ENCODE measurements at places on chromosomes 3 and 15.

GRCh38 chr15:60126200-60126599 lies 122.1 kb downstream of the FOXB1 start:
- DNase-seq: no peak

DNA sequence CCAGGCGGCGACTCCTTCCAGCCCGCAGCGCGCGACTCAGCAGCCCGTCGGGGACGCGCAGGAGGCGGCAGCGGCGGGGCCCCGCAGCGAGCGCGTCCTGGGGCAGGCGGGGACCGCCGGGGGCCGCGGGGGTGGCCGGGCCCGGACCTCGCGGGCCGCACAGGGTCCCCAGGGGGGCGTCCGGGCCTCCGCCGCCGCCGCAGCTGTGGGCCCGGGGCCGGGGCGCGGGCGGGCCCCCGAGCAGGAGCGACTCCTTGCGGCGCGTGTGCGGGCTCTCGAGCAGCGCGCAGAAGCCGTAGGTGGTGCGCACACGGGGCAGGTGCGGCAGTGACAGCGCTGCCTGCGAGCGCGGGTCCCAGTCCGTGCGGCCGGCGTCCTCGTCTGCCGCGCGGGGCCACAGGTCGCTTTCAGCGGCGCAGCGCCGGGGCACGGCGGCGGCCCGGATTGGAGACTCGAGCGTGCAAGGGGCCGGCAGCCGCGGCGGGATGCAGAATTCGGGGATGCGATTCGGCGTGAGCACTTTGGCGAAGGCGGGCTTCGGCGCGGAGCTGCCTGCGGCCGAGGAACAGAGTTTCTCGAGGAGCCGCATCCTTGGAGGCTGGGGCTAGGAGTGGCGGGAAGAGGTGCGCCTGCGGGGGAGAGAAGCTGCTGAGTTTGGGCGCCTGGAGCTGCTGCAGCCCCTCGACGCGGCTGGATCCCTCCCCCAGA lies 535 bp downstream of the C2CD4B start:
- DNase-seq: no peak

- no peak for DNase-seq
Measured at GRCh38 chr3:76369170-76369569, 583.8 kb upstream of the ZNF717 start.

DNA sequence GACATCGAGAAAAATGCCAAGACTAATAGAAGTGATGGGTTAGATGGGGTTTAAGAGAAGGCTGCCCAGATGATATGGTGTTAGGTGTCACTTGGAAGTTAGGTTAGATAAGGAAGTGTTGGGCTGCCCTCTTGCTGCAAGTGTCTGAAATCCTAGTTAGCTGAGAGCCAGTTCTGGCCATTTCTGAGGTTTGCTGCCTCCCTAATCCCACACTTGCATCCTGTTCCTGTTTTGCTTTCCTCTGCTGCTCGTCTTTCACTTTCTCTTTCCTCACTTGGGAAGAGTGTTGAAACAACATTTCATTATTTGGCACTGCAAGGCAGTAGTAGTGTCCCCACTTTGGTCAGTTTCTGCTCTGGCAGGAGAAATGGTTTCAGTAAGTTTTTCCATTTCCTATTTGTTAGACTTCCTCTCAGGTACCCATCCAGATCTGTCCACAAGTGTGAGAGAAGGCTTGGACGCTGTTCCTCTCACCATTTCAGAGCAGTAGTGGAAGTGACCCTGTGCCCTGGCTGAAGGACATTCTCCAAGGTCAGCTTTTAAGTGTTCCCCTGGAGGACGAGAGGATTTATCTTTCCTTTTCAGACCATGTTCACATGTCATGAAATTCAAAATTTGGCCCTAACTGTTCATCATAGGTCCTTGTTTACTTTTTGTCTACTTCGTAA lies 93.3 kb downstream of the ADAMTSL3 start:
- no peak for DNase-seq

DNA sequence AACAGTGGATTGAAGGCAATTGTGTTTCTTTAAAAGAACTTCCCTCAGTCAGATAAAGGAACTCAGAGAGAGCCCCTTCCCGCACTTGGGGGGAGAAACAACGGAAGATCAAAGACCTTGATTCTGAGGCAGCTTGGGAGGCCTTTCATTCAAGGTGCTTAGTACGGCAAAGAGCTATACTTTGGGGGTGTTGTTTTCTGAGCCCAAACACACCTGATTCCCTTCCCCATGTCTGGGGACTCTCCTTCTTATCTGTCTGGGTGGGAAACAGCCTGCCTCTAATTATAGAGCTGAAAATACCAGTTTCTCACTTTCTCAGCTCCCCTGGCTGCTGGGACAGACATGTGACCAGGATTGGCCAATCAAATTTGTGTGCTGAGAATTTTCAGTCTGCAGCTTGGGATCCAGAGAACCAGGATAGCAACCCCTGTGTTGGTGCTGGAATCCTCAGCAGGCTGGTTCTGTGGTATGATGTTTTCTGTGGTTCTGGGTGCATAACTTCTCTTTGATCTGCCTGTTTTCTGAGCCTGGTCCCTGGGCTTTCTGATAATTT lies 19.4 kb upstream of the IQCF6 start:
- no peak for DNase-seq

DNA sequence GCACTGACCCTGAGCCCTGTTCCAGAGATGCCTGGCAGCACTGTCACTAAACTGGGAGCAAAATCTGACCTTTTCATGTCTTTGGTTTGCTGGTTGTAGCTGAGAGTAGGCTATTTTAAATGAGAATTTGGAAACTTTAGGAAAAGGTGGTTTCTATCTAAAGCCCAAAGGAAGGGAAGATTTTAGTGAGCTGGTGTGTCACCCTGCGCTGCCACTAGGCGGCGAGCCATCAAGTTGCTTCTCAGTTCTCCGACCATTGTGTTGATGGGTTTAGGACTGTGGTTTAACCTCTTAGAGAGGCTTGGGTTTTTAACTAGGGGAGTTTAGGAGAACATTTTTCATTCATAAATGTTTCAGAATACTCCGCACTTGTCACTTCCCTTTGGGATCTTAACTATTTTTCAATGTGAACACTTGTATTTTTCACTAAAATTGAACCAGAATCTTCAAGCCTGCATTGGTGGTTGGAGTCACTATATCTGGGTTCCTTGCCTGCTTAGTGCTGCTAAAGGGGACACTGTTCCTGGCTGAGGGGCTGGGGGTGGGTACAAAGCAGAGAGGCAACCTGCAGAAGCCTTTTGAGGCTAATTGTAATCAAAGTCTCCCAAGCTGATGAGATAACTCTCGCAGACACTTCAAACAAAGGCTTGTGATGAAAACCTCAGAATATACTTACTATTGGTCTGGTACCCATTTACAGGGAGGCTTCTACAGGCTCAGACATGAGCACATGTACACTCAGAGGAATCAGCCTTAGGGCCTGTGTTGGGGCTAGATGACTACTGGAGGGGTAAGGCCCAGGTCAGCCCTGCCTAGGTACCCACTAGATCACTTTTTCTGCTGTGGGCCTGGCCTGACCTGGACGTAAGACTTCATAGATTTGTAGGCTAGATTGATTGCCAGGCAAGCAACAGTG lies 16.8 kb downstream of the EXOSC7 start:
- peak; percentile 9 for DNase-seq

DNA sequence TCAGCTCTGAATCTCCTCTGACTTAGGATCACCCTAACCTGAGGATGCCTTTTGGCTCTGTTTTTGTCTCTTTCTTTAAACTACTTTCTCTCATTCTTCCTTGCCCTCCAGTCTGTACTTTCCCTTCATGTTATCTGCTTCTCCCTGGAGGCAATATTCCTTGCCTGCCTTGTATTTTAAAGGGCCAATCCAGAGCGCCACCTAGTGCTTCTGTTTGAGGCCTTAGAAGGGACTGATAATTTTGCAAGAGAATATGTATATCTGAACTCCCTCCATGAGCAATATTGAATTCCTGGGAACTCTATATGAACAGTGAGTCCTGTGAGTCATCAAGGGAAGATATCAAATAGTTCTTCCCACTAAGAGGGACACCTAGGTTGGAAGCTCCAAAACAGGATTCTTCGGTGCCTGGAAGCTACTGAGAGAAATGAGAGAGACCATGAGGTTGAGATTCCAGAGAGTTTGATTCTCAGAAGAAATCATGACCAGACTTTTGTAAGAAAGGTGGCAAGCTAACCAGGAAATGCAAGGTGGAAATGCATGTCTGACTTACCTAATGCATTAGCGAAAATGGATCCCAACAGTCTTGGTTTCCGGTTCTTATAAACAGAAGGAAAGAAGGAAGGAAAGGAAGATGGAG lies 203.8 kb upstream of the CD96 start:
- DNase-seq: no peak

GRCh38 chr3:61702453-61702852 lies 141.1 kb downstream of the PTPRG start:
- no peak for DNase-seq

DNA sequence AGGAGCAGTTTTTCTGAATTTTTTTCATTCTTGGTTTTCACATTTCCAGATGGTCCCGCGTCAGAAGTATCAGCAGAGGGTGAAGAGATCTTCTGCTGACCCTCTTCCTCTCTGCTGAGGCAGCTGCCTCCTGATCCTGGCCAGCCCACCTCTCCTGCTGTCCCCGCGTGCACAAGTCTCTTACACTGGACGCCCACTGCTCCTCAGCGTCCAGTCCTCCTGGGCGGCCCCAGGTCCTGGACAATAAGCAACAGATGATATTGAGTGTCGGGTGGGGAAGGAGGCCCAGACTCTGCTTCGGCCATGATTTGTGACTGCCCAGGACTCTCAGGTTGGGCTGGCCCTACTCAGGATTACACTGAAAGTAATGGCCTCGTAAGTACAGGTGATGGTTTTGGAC lies 50.1 kb downstream of the KLHL25 start:
- DNase-seq: no peak

DNA sequence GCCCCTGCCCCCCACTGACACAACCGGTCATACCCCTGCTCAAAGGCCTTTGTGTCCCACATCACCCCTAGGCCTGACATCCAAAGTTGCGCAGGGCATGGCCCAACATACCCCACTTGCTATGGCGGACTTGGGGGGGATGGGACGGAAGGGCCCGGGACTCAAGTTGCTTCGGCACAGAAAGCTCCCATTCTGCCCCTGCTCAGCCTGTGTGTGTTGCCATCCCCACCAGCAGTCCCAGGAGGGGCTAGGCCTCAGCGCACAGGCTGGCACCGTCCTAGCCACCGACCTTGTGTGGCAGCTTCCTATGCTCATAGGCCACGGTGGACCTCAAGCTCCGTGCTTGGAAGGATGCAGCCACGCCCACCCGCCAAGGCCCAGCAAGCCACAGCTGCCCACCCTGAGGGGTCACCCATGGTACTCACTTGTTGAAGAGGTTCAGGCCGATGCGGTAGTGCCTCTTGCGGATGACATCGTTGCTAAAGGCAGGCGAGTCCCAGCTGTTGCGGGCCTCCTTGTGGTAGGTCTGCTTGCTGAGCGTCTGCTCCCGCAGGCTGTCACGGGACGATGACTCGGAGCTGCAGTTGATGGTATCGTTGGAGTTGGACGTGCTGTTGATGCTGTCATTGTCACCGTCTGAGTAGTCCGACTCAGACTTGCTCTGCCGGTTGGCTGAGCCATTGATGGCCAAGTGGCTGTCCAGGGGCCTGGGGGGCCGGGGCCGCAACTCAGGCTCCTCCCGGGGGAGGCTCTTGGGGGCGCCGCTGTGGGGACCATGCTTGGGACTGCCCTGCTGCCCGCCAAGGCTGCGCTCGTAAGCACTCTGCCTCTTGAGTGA lies 93.9 kb upstream of the RPL32 start:
- DNase-seq: no peak

- DNase-seq: no peak
Measured at GRCh38 chr3:115085197-115085865, 61.8 kb downstream of the ZBTB20 start.

DNA sequence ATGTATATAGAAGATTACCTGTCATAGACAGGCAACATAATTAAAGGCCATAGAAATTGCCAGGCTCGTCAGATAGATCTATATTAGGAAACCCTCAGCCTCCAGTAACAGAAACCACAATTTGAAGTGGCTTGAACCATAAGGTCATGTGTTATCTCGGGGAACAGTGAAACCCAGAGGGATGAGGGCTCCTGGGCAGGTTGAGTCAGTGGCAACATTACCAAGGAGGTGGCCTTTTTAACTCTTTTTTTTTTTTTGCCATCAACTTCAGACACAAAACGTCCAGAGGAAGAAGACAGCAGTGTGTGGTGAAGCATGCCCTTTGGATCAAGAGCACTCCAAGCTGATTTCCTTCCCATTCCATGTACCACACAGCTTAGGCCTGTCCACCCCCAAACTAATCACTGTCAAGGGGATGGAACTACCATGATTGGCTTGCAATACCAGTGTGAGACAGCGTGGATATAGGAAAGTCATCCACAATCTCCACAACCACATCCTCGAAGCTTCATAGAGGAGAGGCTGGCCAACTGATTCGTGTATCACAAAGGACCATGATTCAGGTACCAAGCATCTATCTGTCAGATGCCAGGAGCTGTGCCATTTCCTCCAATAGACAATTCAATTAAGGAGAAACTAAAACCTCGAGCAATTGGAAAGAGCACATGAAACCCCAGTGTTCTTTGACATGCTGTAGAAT lies 999 bp upstream of the KIF7 start:
- no peak for DNase-seq

- no peak for DNase-seq
Measured at GRCh38 chr3:101999177-101999779, 150.0 kb downstream of the NFKBIZ start.

DNA sequence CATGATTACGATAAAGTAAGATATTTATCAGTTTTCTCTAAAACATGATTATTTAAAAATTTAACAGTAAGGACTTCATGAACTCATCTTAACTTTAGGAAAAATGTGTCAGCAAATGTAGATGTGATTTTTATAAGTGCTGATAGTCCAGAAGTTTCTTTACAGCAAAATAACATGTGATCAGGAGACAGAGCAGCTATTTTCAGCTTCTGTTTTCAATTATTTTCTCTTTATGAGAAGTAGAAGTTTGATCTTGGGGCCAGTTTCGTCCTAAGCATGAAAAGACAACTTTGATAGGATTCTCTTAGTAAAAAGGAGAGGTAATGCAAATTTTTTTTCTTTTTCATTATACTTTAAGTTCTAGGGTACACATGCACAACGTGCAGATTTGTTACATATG lies 96.5 kb upstream of the TSPAN3 start:
- no peak for DNase-seq

DNA sequence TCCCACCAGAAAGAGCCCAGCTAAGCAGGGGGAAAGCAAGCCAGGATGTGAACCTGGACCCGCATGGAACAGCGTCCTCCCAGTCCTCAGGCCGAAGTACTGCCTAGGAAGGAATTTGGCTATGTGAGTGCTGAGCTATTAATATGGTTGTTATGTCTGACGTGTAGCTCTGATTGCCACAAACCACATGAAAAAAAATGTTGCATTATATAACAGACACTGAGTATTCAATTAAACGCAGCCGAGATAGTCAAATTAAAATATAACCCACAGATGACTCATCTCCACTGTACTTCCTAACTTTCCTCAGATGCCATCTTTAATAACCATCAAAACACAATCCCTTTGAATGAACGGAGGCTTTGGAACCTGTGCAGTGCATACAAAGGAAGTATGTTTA lies 111.1 kb downstream of the GABRB3 start:
- DNase-seq: no peak

- no peak for DNase-seq
Measured at GRCh38 chr3:187781001-187781400, 35.7 kb upstream of the BCL6 start.

GRCh38 chr3:94071713-94072284 lies 8.9 kb downstream of the NSUN3 start:
- DNase-seq: no peak

Measured in CD4-positive, alpha-beta T cell treated with Interferon gamma for 1 hour (primary cell).